ENCODE measurements at places on chromosomes 13 and 19.

GRCh38 chr13:39269411-39269810, 231.2 kb downstream of the NHLRC3 start:
- no peak for DNase-seq

- DNase-seq: no peak
Measured at GRCh38 chr13:29402166-29402636, 193.3 kb downstream of the SLC7A1 start.

- no peak for DNase-seq
Measured at GRCh38 chr13:37665420-37665819, 66.9 kb upstream of the POSTN start.

DNA sequence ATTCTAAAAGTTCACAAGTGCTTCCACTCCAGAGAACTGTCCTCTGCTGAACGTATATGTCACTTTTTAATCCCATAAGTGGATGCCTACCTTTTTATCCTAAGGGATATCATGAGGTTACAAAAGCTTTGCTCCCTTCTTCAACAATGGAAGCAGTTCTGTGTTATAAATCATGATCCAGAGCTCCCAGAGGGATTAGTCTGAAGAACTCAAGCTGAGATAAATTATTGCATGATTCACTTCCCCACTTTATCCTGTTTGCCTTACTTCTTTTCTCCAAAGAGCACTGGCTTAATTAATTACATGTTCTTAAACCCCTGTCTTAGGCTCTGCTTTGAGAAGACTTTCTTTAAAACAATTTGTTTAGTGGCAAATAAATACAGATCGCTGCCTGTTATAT, 246.7 kb downstream of the PCDH17 start:
- DNase-seq: no peak

DNA sequence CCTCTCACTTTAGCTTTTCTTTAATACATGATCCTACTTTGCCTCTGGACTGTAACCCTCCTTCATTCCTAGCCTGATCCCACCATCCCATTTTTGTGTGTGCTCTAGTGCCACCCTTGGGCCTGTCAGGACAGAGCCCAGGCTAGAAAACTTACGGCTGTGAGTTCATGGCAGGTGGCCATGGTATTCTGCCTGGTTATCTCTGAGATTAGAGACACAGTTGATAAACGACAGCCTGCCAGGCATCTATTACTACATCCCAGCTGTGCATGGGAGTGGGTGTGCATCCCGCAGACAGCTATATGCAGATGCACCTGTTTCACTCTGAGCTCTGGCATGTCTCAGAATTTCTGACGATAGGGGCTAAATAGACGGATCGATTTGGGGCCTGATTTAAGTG, 110.9 kb downstream of the HS6ST3 start:
- DNase-seq: no peak

DNA sequence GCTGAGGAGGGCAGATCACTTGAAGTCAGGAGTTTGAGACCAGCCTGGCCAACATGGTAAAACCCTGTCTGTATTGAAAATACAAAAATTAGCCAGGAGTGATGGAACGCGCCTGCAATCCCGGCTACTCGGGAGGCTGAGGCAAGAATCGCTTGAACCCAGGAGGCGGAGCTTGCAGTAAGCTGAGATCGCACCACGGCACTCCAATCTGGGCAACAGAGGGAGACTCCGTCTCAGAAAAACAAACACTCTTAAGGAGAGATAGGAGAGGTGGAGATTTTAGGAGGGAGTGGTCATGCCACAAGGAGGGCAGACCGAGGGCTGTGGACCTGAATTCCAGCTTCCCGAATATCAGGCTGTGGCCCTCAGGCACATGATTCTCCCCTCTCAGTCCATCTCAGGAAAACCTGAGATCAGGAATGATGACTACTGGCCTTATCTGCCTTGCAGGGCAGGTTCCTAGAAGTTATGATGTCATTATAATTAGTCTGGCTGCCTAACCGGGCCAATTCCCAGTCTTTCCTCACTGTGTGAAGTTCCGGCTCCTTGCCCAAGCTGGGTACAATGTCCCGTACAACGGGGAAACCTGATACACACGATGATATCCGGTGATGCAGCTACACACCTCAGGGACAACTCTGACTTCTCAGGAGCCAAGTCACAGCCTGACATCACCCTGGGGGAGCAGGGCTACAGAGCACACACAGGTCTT, 2.5 kb downstream of the SLC35E1 start:
- no peak for DNase-seq

GRCh38 chr13:87198371-87198770, 472.8 kb upstream of the SLITRK5 start:
- no peak for DNase-seq

DNA sequence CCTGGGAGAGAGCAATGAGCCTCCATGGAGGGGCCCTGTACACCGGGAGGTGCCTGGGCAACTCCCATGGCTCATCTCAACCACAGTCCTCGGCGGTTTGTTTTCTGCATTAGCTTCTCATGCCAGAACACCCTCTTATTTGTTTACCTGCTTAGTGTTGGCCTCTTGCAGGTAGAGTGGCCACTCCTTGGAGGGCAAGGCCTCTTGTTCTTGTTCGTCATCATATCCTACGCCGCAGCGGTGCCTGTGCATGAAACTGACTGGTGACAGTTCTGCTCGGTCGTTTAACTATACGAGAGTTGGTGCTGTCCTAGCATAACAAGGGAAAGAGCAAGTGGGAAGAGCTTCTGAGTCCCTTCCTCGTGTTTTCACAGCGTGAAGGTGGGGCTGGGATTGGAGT, 40.5 kb upstream of the RNF113B start:
- DNase-seq: no peak

DNA sequence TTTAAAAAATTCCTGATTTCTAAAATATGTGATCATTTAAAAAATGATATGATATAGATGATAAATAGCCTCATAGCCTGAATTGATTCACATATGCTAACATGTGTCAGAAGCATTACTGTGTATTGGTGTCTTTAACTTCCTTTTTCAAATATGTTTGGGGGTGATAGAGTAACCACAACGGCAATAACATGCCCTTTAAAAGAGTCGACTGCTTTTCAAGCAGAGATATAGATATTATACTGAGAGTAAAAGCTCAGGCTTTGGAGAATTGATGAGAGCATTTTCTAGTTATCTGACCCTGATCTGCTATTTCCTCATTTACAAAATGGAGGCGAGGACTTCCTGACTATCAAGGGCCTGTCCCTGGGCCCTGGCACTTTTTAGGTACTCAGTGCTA, 260.5 kb downstream of the DCT start:
- DNase-seq: no peak

- DNase-seq: no peak
Measured at GRCh38 chr13:29561918-29562317, 33.6 kb downstream of the SLC7A1 start.

DNA sequence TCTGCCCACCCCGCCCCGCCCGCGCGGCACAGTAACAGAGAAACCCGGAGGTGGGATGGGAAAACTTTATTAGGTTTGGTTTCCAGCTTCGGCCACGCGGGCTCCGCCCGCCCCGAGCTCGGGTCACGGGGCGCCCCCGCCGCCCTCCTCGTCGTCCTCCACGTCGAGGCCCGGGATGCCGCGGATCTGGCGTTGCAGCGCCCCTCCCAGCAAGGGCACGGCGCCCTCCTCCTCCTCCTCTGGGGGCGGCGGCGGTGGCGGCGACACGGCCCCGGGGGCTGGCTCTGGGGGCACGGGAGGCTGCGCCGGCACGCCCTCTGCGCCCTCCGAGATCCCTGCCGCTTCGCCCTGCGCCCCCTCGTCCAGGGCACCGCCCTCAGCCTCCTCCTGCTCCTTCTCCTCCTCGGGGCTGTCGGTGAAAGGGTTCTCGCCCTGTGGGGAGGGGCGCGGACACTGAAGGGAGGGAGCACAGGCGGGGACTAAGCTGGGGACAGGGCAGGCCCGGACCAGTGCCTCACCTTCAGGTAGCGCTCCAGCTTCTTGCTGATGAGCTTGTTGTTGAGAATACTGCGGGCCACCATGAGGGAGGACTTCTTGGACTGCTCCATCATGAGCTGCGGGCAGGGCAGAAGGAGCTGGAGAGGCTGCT, 536 bp upstream of the AKAP8 start:
- peak; percentile 85 for DNase-seq

DNA sequence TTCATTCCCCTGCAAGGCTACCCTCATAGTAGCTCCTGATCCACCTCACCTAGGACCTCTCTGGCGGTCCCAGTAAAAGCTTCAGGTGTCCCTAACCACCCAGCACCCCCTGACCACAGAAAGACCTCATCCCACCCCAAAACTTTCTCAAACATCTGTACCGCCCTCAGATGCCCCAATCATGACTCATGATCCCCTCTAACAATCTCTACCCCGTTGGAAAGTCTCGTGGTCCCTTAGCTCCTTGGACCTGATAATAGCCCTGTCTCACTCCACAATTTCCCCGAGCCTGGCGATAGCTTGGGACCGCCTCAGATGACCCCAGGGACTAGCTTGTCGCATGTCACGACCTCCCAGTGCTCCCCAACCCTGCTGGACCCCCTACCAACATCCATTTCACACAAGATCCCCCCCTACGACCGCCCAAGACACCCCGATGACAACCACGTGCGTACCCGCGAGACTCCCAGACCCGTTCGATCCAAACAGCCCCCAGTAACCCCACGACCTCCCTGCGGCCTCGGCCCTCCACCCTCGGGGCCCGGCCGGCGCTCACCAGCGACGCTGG, 450 bp downstream of the NDUFA11 start:
- no peak for DNase-seq

DNA sequence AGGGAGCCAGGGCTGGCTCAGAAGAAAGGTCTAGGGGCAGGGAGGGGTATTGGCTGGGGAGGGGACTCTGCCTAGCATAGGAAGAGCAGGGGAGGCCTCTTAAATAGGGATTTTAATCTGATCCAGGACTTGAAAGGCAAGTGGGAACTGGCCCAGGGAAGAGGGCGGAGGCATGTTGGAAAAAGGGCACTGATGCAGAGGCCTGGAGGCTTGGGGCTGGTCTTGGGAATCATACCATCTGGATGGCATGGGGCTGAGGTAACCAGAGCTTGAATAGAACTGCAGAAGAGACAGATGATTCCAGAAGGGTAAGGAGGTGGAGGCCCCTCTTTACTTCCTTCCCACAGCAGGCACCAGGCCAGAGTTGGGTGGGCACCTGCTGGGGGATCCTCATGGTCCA, 29.1 kb downstream of the CERS4 start:
- DNase-seq: no peak

DNA sequence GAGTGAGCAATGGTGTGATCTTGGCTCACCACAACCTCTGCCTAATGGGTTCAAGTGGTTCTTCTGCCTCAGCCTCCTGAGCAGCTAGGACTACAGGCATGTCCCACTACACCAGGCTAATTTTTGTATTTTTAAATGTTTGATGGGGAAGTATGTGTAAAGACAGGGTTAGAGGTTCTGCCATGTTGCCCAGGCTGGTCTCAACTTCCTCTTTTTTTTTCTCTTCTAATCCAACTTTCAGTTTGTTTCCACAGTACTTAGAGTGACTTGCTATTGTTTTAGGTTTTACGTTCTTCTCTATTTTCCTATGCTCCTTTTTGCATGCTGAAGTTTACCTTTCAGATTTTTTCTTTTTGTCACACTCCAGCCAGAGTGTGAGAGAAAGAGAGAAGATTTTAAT, 1433.0 kb downstream of the UQCRFS1 start:
- no peak for DNase-seq

GRCh38 chr19:4474514-4475022, 2.5 kb downstream of the HDGFL2 start:
- peak; percentile 63 for DNase-seq

DNA sequence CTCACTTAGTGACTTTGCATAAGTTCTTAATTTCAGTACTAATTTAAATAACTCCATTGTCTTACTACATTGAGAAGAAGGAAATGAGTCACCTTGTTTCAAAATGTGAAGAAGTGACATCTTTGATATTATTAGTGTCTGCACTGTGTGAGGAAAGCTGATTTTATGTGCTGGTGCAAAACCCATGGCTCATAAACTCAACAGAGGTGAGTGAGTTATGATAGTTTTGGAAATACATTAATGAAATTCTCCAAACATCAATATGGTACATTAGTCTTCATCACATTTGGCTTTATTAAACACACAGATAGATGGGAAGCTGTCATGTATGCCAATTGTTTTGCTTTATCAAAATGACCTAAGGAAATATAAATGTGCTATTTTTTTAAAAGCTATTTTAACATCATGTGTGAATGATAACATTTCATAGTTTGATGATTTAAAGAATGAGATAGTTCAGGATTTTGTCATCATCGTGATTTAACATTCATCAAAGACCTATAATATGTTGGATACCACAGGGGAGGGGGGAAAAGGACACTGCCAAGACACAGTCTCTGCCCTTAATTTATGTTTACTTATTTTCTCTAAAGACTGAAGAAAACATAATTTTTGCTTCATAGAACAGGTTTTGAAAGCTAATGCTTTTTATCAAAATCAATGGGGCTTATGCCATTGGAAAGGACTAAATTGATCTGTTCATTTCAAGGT, 902.3 kb upstream of the SLITRK1 start:
- no peak for DNase-seq

DNA sequence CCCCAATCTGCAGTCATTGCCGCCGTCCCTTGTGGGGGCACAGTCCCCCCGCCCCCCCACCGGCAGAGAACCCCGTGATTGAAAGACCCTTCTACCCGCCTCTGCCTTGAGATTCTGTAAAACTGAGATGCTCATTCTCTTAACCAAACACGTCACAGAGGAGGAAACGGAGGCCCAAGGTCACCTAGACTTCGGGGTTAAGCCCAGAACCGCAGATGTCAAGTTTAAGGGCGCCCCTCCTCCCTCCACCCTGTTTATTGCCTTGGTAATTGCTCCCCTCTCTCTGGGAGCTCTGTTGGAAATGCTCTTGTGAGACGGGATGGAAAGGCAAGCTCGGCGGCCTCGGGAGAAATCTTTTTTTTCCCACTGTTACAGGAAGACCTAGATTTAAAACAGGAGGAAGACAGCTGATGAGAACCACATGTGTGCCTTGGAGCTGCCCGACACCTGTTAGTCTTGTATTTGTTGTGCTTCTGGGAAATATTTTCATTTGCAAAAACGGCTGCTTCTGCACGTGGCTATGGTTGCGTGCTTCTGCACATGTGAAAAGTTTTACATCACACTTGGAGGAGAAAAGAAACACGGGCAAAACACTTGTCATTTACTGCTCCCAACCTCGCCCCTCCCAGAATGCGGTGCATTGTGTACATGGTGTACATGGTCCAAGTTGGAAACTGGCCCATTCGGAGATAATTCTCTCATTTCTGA, 1.1 kb upstream of the MED26 start:
- no peak for DNase-seq

- DNase-seq: peak; percentile 89
Measured at GRCh38 chr13:30796132-30796572, 60.8 kb downstream of the ALOX5AP start.

DNA sequence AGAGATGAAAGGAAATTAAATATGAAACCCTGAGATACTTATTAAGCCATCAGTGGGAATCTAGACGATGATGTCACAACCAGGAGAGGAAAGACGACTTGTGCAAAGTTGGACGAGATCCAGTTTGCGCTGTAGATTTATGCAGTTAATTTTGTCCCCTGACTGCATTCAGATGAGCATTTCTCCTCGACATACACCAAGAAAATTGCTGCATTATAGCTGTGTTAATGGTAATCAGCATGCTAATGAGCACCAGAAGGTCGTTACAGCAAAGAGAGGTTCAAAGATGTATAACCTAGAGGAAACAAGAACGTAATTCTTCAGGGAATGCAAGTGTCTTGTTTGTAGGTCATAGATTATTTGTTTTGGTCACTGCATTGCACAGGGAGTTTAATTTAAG, 371.7 kb downstream of the RBM26 start:
- DNase-seq: no peak

Data from T47D (cell line).